Suprapubic skin (tissue), 4 donors: ENCODE measurements at places on chromosomes 13 and 19.

GRCh38 chr13:37076818-37077217, 17.3 kb upstream of the SUPT20H start:
- DNase-seq: no peak

GRCh38 chr13:37290716-37291505, 185.4 kb upstream of the CSNK1A1L start:
- DNase-seq: no peak

- DNase-seq: no peak
These were observed 27.2 kb upstream of the CBY2 start for GRCh38 chr13:45674908-45675307.

DNA sequence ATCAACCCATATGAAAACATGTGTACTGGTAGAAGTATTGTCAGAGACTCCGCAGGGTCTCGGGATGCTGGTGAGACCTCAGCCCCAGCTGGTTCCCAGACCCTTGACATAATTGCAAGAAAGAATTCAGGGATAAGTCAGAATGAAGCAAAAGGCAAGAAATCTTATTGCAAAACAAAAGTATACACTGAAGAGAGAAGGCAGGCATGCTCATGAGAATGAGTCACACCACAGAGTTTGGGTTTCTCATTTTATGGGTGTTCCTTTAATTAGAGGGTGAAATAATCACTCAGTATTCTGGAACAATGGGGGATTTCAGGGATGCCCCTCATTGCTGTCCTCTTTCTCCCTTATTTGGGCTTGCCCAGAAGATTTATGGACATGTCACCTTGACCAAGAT, 1423.8 kb upstream of the MIR17HG start:
- no peak for DNase-seq

GRCh38 chr13:30382836-30383525, 39.3 kb upstream of the UBE2L5 start:
- DNase-seq: no peak

GRCh38 chr13:59391696-59392095, 772.0 kb downstream of the DIAPH3 start:
- DNase-seq: no peak

GRCh38 chr19:281156-281853, 9.9 kb downstream of the PLPP2 start:
- DNase-seq: no peak

- peak; percentile 72 for DNase-seq
These were observed 3.5 kb downstream of the MKNK2 start for GRCh38 chr19:2047449-2048103.

- DNase-seq: no peak
These were observed 47.5 kb upstream of the MED4 start for GRCh38 chr13:48142436-48142835.

GRCh38 chr13:110127986-110128511, 178.9 kb downstream of the COL4A1 start:
- DNase-seq: no peak

DNA sequence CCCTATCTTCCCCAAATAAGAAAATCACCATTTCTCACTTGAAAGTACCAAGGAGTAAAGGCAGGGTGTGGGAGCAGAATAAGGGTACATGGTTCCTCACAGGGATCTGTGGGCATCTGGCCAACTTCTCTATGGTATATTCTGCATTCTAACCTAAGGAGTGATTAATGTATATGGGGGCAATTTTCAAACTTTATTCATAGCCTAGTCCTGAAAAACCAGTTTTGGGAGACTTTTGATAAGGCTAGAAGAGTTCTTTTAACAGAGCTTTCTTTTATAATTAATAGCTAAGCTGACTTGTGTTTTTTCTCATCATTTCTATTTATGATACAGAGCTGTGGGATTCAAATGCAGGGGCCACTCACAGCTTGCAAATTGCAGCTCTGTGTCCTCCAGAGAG, 852 bp downstream of the SCEL start:
- DNase-seq: no peak

DNA sequence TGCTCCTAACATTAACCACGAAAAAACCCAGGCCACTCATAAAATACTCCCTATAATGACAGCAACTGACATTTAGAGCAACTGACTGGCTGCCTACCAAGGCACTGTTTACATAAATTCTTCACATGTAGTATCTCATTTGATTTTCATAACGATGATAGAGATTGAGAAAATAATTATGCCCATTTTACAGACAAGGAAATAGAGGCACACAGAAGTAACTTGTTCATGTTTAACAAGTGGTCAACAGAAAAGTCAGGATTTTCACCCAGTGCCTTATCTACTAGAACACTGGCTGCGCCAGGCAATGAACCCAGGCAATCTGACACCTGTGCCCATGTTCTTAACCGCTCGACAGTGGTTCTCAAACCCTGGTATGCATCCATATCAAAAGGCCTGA, 6.3 kb downstream of the ZNF45 start:
- DNase-seq: no peak

GRCh38 chr13:69904784-69905183, 202.8 kb upstream of the ATXN8OS start:
- no peak for DNase-seq

DNA sequence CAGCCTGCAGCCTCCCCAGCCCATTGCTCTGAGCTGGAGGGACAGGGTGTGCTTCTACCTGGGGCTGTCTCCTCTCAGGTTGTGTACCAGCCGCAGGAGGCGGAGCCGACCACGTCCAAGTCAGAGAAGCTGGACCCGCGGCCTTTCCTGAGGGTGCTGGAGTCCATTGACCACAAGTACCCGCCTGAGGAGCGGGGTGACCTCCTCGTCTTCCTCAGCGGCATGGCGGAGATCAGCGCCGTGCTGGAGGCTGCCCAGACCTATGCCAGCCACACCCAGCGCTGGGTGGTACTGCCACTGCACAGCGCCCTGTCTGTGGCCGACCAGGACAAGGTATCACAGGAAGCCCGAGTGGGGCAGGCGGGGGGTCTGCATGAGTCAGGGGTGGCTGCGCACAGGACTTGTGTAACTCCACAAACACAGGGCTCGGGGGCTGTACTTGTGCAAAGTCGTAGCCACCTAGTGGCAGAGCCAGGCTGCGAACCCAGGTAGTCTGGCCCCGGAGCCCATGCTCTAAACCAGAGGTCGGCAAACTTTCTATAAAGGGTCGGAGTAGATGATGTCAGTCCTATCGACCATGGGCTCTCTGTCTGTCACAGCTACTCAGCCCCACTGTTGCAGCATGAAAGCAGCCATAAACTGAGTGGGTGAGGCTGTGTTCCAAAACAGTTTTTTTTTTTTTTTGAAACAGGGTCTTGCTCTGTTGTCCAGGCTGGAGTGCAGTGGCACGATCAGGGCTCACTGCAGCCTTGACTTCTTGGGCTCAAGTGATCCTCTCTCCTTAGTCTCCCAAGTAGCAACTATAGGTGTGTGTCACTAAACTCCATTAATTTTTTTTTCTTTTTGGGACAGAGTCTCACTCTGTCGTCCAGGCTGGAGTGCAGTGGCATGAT, 8.9 kb downstream of the DHX34 start:
- DNase-seq: no peak

DNA sequence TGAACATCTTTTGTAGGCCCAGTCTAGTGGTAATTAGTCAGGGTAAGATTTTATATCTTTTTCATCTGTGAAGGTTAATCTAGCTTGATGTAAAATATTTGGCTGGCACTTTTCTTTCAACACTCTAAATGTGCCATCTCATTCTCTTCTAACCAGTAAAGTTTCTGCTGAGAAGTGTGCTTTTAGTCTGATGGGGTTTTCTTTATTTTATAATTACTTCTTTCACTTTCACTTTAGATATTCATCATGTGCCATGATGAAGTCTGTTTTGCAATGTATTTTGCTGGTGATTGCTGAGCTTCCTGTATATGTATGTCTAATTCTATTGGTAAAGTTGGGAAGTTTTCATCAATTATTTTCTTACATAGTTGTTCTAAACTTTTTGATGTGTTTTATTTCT, 31.9 kb downstream of the ZNF726 start:
- no peak for DNase-seq
